ENCODE measurements at places on chromosomes 16 and 17.

DNA sequence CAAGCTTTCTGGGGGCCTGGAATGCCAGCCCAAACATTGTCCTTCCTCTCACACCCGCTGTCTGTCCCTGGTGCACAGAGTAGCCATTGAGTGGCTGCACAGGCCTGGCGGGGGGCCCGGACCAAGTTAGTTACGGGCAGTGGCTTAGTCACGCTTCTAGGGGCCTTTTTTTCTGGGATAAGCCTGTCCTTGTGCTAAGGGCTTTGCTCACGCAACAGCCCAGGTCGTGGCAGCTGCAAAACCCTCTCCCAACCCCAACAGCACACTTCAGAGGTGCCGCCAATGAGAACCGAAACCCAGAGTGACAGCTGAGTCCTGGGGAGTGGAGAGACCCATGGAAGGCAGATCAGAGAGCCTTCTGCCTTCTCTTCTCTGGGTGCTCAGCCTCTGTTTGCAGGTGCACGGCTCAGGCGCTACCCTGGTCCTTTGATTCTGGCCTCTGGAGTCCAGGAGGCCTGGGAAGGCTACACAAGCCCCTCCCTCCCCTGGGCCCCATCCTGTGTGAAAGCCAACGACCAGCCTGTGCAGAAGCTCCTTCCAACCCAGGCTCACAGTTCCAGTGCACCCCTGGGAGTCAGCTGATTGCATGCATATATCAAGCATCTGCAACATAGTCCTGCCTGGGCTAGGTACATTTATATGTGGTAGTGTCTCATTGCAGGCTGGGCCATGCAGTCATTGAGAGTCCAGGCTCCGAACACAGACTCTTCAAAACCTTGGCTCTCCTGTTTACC is 9.1 kb downstream of the WSCD1 start:
- DNase-seq, result no peak

DNA sequence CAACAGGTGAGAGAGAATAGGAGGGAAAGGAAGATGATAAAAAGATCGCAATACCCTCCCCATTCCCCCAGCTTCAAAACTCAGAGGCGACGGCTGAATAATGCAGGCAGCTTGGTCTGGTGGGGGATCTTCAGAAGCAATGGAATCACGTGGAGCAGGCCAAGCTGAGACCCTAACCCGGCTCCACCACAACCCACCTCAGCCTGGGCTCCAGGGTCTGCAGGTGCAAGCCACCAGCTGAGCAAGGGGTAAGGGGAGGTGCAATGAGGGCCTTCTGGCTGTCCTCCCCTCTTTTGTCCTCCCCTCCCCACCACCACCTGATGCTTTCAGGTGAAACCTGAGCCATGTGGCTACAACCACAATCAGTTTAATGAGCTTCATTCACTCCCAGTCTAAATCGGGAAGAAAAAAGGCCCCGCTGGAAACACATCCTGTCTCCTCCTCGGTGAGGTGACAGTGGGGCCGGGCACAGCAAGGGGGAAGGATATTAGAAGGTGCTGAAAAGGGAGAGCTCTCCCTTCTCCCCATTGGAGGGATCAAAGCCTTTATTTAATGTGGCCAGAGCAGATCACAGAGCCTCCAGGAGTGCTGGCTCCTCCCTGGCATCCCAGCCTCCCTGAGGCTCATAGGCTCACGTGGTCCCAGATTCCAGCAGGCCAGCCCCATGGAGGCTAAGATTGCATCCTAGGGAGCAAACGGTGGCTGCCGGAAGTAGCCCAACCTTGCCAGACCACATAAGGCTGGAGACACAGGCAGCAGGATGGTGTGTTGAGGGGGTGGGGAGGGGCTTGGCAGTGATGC is 261.0 kb downstream of the SOX9 start:
- no peak for DNase-seq

DNA sequence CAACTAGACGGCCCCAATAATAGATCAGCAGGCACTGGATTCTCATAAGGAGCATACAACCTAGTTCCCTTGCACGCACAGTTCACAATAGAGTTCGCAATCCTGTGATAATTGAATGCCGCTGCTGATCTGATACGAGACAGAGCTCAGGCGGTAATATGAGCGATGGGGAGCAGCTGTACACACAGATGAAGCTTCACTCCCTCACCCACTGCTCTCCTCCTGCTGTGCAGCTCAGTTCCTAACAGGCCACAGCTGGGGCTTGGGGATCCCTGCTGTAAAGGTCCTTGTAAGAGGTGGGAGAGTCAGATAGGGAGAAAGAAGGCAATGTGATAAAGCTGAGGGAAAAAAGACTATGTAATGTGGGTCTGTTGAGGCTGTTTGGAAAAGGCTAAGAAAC is 577.5 kb downstream of the RBFOX1 start:
- no peak for DNase-seq

- no peak for DNase-seq
Measured at GRCh38 chr17:45828171-45828570, 16.5 kb upstream of the SPPL2C start.

DNA sequence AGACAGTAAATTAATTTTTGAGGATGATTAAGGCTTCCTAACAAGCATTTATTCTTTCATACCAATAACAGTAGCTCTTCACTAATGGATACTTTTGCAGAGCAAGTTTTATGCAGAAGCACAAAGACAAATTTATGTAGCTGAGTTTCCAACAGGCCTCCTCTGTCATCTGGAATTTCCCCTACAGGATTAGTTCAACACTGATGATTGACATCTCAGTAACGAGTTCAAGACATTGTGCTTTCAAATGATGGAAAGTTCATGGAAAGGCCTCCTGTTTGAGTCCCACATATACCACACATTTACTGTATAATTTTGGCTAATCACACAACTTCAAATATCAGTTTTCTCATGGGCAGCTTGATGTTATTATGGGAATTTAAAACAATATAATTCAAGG is 40.6 kb downstream of the ABCA10 start:
- no peak for DNase-seq

DNA sequence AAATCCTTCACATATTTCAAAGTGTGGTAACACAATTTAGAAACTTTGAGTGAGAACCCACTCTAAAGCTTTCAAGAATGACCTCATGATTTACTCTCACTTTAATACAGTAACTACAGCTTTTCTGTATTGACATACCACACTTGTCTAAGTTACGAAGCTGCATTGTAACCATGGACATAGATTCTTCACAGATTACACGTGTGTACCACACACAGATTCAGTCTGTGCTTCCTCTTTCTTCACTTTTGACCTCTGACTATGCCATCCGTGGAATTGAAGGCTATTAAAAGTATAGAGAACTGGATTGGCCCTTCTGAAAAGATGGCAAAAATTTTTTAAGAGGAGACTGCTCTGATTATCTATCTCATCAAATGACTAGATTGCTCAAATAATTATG is 172.7 kb downstream of the TANC2 start:
- DNase-seq, result no peak

GRCh38 chr17:40068917-40069750 is 6.4 kb downstream of the THRA start:
- DNase-seq, result no peak

GRCh38 chr17:48569674-48570324 is 8.4 kb downstream of the HOXB4 start:
- no peak for DNase-seq
